D721Med (cell line): ENCODE measurements at places on chromosomes 16 and 17.

DNA sequence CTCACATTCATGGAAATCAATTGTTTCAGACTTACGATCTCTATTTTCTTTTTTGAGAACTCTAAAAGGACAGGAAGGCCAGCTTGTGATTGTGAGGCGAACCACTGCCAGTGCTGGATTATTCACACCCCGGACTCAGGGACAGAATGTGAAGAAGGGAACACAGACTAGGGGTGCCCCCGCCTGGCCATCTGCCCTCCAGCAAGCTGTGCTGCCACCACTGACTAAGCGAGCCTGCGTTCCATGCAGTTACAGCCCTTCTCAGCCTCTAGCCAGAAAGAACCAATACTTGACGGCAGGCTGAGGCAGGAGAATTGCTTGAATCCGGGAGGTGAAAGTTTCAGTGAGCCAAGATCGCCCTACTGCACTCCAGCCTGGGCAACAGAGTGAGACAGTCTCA, 2.8 kb downstream of the HAGH start:
- peak; percentile 46 for DNase-seq

DNA sequence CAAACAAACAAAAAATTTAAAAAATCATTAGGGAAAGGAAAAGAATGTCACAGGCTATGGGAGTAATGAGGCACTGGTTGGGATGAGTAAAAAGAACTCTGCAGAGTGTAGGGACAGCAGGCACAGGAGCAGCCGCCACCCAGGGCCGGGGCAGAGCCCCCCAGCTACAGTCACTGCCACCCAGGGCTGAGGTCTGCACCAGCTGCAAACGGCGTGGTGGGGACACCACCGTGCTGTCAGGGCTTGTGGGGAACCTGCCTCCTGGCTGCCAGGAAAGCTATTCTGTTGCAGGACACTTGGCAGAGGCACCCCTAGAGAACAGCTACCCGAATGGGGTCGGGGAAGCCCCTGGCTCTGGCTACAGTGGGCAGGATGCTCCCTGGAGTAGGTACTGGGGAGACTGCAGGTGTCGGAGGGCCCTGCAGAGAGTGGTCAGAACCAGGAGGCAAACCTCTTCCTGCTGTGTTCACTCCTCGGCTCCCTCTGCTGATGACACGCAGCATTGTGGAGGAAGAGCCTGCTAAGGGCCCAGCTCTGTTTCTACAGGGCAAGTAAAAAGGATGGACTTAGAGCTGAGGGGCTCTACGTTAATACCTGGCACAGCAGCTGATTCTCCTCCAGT, 32.3 kb upstream of the CAPN15 start:
- peak; percentile 66 for DNase-seq

- DNase-seq: no peak
Measured at GRCh38 chr16:84043486-84044117, 1.0 kb upstream of the SLC38A8 start.

- DNase-seq: no peak
Measured at GRCh38 chr16:87593710-87594258, 8.5 kb upstream of the JPH3 start.

DNA sequence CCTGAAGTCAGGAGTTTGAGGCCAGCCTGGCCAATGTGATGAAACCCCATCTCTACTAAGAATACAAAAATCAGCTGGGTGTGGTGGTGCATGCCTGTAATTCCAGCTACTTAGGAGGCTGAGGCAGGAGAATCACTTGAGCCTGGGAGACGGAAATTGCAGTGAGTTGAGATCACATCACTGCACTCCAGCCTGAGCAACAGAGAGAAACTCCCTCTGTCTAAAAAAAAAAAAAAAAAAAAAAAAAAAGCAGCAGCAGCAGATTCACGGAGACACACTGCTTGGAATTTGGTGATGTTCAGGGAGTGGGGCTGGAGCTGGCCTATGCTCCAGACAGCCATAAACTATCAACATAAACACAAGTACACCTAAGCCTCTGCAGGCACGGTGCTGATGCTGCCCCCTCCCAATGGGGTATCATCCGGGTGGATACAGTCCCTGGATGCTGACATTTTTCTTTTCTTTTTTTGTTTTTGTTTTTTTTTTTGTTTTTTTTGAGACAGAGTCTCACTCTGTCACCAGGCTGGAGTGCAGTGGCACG, 39.6 kb upstream of the RHOT1 start:
- no peak for DNase-seq

DNA sequence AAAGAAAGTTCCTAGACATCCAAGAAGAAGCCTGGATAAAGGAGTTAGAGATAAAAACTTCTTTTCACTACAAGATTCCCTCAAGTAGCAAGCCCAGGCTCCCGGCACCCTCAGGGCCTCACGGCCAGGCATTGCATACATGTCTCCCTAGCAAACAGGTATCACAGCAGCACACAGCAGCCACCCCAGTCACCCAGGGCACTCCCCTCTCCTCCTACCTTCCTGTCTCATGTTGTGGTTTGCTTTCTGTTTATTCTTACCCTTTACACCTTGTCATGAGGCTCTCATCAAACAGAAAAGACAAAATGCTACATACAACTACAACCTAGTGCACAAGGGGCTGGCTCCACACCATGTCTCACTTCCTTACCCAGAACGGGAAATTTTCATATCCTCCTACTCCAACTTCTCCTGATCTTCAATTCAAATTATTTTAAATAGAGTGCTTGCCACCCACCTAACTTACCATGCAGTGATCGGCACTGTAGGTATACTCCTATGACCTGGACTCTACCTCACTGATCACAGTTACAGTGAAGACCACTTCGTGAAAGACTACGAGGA, 42.7 kb downstream of the XPO6 start:
- DNase-seq: no peak

GRCh38 chr17:1947743-1948516, 77.2 kb downstream of the RTN4RL1 start:
- no peak for DNase-seq

DNA sequence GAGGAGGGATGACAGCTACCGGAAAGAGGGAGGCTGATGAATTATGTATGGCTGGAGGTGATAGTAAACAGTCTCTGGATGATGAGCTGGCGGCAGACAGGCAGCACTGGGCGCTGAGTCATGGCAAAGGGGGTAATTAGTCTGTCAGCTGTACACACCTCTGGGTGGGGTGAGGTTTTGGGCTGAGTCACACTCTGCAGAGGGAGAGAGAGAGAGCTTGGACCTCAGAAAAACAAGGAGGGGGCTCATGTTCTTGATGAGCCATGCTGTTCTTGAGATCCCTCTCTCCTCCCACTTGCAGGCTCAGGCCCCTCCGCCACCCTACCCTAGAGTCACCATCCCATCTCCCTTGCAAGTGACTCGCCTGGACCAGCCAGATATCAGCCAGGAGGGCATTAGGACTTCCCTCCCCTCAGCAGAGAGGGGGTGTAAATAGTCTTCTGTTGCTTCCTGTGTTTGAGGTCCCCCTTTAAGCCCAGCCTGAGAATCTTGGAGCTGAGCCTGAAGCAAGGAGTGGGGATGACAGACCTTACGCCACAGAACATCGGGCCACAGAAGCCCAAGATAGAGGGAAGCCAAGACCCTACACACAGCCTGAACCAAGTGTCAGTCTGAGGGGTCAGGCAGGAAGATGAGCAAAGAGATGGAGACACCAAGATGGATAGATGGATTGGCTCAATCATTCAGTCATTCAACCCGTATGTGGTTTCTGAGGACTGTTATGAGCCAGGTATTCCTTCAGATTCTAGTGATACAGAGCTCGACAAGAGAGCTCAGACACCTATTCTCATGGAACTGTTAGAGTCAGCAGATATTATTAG, 383.2 kb upstream of the CCL2 start:
- DNase-seq: no peak
